ENCODE measurements at places on chromosomes 16 and 17.

GRCh38 chr17:63714550-63715277, 14.8 kb upstream of the LIMD2 start:
- DNase-seq = no peak

DNA sequence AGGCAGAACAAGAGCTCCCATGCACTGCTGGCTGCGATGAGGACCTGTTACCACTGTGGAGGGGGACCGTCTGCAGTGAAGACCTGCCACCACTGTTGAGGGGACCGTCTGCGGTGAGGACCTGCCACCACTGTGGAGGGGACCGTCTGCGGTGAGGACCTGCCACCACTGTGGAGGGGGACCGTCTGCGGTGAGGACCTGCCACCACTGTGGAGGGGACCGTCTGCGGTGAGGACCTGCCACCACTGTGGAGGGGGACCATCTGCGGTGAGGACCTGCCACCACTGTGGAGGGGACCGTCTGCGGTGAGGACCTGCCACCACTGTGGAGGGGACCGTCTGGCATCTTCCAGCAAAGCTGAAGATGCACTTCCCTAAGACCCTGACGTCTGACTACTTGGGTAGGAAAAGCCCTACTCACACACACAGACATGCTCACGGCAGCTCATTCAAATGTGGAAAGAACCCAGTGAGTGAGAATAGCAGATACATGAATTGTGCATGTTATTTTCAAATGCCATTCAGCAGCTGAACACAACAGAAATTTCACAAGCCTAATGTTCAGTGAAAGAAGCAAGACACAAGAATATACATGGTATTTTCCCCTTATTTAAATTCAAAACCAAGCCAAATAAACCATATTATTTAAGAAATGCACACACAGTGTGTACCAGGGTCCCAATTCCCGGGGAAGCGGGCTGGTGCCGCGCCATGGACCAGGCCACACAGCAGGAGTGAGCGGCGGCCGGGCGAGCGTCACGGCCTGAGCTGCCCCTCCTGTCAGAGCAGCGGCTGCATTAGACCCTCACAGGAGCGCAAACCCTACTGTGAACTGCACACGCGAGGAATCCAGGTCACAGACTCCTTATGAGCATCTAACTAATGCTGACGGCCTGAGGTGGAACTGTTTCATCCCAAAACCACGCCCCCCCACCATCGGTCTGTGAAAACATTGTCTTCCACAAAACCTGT, 64.2 kb upstream of the METRNL start:
- DNase-seq = no peak

DNA sequence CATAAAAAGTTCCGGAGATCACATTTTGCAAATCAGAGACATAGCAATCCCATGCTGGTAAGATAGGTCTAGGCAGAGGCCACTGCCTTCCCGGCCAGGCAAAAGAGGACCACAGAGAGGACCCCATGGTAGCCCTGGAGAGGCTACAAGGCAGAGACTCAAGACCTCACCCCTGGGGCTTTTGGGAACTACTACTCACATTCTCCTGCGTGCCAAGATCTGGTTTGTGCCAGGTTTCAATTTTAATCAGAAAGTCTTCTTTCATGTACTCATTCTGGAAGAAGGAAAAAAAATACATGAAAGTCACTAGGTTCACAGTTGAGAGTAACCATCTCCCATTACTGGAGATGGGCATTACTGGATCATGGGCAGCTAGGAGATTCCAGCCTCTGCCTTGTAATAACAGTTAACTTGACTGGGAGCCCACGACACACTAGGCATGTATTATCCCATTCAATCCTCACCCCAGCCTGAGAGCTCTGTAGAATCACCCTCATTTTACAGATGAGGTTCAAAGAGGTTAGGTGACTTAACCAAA, 21.2 kb downstream of the PITPNA start:
- no peak for DNase-seq

DNA sequence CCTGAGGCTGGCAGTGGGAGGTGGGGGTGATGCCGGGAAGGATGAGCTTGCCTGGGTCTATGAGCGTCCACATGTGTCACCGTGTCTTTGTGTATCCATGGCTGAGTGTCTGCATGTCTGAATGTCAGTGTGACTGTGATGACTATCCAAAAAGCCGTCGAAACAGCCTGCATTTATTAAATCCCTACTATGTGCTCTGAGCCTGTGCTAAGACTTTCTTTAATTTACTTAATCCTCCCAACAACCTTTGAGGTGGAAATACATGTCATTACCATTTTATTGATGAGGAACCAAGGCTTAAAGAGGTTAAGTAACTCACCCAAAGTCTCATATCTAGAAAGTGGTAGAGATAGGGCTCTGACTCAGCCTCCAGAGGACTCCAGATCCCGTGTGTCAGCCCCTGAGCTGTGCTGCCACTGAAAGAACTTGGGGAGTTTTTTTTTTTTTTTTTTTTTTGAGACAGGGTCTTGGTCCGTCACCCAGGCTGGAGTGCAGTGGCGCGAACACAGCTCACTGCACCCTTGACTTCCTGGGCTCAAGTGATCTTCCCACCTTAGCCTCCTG, 20.0 kb downstream of the ARHGAP23 start:
- DNase-seq = no peak

- DNase-seq = no peak
These were observed 943 bp downstream of the CNTROB start for GRCh38 chr17:7932949-7933348.

DNA sequence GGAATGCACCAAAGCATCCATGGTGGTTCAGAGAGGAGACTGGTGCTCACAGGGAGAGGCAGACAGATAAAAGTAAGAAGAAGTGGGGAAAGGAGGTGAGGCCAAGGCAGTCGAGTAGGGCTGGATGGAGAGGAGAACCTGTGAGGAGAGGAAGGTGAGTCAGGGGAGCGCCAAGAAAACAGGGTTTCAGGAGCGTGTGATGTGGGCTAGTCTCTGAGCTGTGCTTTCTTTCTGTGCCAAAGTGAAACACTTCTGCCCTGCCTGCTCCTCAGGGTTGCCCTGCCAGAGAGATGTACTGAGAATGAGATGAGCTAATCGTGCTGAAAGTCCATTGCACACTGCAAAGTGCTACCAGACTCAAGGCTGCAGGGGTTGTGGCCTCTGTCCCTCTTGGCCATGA, 310.7 kb upstream of the CCL2 start:
- DNase-seq = no peak

DNA sequence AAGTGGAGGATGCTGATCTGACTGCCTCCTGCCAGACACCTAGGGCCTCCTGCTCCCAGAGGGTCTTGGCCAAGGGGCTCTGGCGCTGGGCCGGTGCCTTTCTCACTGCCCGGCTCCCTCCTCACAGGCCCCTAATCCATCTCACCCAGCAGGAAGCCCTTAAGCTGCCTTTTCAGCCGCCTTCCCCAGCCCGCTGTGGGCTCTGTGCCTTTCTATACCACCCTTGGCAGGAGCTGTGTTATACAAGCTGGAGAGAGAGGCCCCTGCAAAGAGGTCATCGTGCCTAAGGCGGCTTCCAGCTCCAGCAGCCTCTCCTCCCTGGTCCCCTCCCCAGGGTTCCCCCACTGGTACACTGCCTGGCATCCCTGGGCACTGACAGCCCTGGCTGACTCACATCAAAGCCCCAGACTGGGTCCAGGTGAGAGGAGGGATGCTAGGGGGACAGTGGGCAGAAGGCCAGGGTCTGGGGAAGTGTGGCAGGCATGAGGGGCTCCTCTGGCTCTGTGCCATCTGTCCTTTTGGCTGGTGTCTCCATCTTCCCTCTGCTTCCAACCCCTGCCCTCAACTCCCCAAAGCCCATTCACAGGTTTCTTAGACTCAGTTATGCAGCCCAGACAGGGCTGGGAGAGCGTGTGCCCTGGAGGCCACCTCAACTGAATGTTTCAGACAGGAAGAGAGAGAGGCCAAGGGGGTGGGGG, 15.3 kb upstream of the FZD2 start:
- no peak for DNase-seq

- DNase-seq = peak; percentile 48
These were observed 7.3 kb upstream of the RHOT2 start for GRCh38 chr16:660459-661183.

- peak; percentile 7 for DNase-seq
These were observed 151.0 kb upstream of the RBL2 start for GRCh38 chr16:53282975-53283946.

DNA sequence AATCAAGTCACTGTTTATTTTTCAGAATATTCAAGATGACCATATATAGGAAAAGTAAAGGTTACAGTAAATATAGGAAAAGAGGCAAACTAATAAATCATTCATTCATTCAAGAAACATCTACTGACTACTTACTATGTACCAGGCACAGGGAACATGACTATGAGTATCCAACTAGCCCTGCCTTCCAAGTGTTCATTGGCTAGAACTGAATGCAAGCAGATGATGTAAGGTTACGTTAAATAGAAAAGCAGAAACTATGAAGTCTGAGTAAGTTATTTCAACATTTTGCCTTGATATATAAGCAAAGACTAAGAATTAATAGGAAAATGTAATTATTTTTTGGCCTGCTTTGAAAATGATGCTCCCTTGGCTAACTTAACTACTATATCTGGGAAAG, 36.7 kb downstream of the SPAG9 start:
- no peak for DNase-seq

GRCh38 chr16:11047057-11047456, 102.7 kb downstream of the CLEC16A start:
- DNase-seq = no peak

Data from DMS153 (cell line).